Retina (tissue), 1 donor: ENCODE measurements at places on chromosomes 12 and 14.

DNA sequence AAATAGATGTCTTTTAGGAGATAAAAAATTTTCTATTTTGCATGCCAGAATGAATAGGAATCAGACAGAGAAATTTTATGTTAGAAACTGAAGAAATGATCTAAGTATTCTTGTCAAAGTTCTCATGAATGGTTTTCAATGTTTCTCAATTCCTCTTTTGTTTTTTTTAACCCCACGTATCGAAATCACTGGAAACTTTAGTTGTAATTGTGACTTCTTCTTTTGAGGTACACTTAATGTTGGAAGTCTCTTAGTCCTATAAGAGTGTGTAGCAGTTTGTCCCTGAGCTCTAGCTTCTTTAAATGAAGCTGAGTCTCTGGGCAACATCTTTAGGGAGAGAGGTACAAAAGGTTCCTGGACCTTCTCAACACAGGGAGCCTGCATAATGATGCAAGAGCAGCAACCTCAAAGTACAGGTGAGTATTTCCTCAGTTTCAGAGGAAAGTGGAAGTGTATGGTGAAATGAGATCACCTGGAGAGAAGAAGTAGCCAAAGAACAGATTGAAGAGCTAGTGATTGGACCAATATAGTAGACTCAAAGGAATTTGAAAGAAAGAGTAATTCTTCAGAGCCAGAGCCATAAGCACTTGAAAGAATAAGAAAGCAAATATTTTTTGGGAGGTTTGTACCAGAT lies at the start of gene CLEC6A:
CLEC6A (plus strand) TSS at position 236 of the 634 bp plus-strand sequence; CDS start at position 386, 150 bp downstream.
- DNase-seq, result no peak

DNA sequence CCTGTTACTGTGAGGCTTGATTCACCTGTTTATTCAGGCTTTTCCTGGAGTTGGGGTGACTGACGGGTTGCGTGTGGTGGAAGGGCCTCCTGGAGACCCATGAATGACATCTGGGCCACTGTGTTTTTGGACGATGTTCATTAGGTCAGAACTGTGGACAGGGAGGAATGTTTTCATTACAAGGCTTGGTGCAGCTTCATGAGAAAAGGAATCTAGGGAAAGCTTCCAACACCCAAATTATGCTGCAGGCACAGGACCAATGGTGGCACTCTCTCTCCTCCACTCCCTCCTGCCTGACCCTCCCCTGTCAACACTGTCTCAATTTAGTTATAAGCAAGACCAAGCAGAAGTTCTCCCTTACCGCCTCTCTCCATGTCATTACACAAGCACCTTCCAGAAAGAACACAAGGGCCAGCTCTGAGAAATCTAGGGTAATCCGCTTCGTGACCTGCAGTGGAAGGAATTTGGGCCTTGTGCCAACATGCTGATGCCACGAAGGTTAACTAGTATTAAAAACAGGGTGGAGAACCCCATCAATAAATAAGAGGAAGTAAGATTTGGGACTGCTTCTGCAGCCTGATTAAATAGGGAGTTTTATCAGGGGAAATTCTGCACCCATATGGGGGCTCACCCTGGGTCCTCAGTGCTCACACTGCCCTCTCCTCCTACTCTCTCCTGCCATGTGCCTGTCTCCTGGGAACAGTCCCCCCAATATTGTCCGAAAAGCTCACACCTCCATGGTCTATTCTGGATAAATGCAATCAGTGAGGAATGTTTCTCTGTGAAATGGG lies 200.3 kb downstream of the KTN1 start:
- no peak for DNase-seq

DNA sequence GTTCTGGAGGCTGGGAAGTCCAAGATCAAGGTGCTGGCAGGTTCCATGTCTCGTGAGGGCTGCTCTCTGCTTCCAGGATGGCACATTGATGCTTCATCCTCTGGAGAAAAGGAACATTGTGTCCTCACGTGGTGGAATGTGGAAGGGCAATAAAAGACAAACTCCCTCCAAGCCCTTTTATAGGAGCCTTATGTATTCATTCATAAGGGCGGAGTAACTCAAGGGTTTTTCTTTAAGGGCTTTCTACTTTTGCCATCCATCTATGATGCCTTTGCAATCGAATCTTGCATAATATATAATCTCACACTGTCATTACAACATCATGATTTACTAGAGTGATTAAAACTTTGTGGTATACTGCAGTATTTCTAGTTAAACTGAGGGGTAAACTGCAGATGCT lies 132.7 kb upstream of the DDHD1 start:
- DNase-seq, result no peak

GRCh38 chr14:90263748-90264449 lies 7.5 kb downstream of the PSMC1 start:
- no peak for DNase-seq

- DNase-seq, result peak; percentile 3
These were observed 88.8 kb downstream of the ATF7IP start for GRCh38 chr12:14454098-14454907.

- DNase-seq, result no peak
These were observed 31.8 kb upstream of the PARP11 start for GRCh38 chr12:3904999-3905398.

DNA sequence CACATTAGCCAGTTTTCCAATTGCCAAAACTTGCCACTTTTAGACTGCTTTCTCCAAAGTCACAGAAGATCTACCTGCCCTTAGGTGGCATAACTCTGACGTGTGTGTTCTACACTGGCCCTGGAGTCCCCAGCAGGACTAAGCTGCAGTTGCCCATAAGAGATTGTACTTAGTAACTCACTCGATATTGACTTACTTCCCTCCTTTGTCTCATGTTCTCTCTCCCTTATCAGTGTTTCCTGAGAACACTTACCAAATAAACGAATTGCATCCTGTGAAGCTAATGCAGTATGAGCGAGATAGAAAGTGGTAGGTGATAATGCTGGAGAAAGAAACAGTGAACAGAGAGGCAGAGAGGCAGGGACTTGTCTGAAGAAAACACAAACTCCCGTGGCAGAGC lies 117.2 kb downstream of the NUAK1 start:
- no peak for DNase-seq

- DNase-seq, result no peak
These were observed 239.4 kb upstream of the TMTC1 start for GRCh38 chr12:30023186-30023585.

- no peak for DNase-seq
These were observed 5.4 kb upstream of the ANO4 start for GRCh38 chr12:100789146-100789545.

DNA sequence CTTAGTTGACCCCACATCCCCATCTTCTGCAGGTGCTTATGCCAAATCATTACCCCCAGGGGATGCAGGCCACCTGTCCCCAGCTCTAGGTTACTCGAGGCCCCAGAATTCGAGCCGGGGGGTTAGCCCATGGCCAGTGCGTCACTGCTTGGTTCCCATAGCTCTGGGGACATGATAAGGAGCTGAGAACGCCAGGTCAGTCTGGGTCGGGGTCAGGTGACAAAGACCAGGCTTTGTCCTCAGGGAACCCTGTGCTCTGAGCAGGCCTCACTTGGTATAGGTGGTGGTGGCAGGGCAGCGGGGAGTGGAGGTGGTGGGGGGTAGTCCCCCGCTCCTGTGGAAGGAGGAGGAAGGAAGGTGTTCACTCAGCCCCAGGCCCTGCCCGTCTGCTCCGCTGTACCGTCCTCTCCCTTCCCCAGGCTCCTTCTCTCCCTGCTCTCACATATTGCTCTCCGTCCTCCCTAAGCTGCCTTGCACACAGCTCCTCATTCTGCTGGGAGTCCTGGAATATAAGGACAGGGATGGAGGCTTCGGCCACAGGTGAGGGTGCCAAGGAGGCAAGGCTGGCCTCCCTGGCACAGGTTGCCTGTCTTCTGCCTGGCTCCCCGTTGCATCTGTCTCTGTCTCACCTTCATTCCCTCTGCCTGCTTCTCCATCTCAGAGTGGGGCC lies 2.0 kb upstream of the MYH6 start:
- no peak for DNase-seq

DNA sequence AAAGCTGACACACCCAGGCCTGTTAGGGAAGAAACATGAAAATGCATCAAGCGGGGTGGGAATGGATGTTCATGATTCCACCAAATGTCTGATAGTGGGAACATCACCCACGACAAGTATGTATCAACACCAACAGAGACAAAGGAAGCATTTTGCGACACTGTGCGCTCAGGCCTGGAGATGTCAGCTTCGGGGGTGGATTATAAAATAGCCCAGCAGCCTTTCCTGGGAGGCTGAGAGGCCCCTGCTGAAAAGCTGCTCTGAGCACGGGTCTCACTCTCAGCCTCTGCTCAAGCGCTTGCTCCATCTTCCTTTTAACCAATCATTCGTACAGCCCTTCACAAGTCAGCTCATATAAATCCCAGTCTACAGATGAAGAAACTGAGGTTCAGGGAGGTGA lies 213.5 kb downstream of the BCL11B start:
- DNase-seq, result no peak

DNA sequence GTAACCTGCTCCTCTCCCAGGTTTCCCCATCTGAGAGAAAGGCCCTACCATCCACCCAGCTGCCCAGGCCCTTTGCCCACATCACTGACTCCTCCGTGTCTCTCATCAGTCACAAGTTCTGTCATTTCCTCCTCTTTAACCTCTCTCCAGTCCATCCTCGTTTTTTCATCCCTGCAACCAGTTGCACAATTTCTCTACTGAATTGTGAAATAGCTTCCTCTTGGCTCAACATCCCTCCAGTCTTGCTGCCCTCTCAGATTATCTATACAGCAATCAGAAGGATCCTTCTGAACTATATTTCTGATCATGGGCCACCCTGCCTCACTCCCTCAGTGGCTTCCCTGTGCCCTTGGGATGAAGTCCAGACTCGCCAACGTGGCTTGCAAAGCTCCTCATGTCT lies 6.8 kb downstream of the FAM161B start:
- no peak for DNase-seq
